ENCODE measurements at places on chromosomes 5 and 9.

GRCh38 chr5:146076455-146076854, 28.9 kb downstream of the PLAC8L1 start:
- no peak for DNase-seq

DNA sequence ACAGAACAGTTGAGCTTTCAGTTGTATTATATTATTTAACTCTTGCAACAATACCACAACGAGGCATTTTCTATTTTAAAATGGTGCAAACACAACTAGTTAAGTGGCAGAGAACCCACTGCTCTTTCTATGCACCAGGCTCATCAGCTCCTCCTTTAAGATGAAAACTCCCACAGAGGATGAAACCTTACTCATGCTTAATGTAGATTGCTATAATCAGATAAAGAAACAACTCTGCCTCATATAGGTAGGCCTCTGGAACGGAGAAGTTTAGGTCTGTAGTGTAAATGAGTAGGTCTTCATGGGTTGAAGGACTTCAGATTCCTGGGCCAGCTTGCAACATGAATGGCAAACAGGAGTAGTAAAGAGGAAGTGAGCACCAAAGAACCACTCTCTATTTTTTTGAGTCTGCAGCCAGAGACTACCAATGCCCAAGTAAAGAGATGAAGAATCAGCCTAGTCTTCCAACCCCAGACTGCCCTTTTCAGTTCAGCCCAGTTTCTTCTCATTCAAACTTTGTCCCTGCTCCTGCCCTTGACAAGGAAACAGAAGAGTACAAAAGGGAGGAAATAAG, 33.9 kb downstream of the HACD4 start:
- DNase-seq, result no peak

GRCh38 chr9:114318416-114318815, 4.5 kb upstream of the ORM1 start:
- DNase-seq, result no peak

DNA sequence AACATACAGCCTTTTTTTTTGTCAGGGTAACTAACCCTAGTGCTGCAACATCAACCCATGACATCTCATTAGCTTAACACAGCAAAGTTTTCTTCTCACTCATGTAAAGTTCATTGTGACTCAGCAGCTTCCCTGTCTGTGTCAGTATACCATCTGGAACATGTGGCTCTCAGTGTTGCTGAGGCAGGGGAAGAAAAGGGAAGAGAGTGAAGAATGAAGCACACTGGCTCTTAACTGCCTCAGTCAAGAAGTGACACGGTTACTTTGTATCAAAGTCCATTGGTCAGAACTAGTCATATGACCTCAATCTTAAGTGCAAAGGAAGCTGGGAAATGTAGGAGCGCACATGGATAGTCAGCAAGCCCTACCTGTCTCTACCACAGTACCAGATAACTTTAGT, 185.0 kb upstream of the ELL2 start:
- no peak for DNase-seq

DNA sequence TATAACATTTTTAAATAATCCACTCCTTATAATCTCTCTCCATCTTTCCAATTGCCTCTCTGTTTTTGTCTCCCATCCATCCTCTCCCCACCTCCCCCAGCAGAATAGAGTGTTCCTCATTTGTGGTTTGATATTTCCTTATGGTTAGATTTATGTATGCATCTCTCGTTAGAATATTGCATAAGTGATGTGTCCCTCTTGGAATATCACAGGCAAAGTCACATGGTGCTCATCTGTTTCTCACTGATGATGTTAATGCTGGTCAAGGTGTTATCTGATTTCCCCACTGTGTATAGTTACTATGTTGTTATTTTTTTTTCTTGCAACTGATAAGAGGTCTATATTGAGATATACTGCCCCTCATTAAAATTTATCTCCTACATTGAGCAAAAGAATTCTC, 3.1 kb upstream of the LRRC70 start:
- no peak for DNase-seq

- DNase-seq, result no peak
Measured at GRCh38 chr9:6639622-6640021, 5.9 kb downstream of the GLDC start.

DNA sequence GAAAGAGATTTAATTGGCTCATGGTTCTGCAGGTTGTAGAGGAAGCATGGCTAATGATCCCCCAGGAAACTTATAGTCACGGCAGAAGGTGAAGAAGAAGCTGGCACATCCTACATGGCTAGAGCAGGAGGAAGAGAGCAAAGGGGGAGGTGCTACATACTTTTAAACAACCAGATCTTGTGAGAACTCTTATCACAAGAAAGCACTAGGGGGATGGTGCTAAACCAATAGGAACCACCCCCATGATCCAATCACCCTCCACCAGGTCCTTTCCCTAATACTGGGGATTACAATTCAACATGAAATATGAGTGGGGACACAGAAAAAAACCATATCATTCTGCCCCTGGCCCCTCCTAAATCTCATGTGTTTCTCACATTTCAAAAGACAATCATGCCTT, 147.2 kb upstream of the EPB41L4A start:
- no peak for DNase-seq

DNA sequence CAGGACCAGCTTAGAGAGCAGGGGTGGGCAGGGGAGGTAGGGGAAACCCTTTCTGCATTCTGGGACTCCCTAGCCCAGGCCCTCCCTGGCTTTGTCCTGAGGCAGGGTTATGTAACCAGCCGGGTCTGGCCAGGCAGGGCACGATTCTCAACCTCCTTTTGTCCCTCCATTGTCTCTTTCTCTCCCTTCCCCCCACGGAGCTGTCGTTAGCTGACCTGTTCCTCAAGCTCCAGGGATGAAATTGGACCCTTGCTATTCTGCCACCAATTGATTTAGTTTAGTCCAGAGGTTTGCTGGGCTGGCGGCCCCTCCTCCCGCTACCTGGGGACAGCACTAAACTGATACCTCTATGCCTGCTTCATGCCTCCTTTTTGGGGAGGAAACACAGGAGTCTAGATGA, 9.4 kb upstream of the NDST1 start:
- no peak for DNase-seq

- DNase-seq, result no peak
Measured at GRCh38 chr5:57338068-57338867, 144.3 kb downstream of the ACTBL2 start.

Measured in NCI-H1930 (cell line).